T-helper 9 cell (primary cell): ENCODE measurements at places on chromosomes 2 and 18.

DNA sequence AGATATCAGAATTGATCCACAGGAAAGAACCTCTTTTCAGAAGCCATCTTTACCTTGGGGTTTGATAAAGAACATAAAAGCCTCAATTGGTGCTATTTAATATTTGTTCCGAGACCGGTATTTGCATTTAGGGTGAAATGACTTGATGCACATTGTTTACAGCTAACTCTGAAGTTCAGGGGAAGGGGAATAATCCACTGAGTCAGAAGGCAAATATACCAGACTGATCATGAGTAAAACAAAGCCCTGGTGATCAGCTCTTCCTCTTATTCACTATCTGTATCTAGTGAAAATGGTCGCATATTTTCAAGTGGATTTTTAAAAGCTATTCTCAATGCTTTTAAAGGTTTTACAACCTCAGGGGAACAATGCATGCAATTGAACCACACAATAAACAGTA lies 53.0 kb upstream of the ATP8B1 start:
- DNase-seq, result no peak

- DNase-seq, result no peak
Measured at GRCh38 chr2:37851428-37851827, 73.7 kb upstream of the RMDN2 start.

- no peak for DNase-seq
Measured at GRCh38 chr18:38297910-38298309, 732.3 kb upstream of the CELF4 start.

DNA sequence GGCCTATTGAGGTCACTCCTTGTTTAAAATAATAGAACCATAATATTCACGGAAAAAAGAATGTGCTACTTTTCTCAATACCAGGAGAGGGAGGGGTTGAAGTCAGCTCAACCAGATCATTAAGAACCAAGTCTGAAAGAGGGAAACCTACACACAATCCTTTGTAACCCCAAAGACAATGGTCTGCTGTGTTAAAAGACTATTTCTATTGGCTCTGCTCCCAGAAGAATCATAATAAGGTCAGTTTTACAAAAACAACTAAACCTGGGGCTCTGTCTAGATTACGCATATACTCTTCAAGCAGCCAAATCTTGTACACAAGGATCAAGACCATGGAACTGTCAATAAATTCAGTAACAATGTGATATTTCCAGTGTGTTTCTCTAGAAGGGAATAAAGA lies 177.2 kb upstream of the CRIM1 start:
- no peak for DNase-seq

DNA sequence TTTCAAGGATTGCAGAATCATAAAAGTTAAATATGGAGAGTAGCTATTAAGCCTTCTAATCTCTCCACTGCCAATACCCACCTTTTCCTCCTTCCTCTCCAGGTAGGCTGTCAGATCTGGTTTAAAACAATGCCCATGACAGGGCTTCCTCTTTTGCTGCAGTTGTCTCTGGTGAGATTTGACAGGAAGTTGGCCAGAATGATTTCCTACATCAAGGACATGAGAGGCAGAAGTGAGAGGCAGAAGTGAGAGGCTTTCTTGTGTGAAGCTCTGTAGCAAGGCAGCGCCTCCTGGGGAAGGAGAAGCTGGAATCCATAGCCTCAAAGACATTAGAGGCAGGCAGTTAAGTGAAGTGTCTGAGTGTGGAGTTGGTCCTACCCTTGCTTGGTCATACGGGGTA lies 385.7 kb downstream of the HRH4 start:
- DNase-seq, result no peak

- DNase-seq, result no peak
Measured at GRCh38 chr2:191682126-191682525, 4.2 kb downstream of the NABP1 start.

GRCh38 chr2:133993160-133993559 lies 260.7 kb upstream of the MGAT5 start:
- no peak for DNase-seq

DNA sequence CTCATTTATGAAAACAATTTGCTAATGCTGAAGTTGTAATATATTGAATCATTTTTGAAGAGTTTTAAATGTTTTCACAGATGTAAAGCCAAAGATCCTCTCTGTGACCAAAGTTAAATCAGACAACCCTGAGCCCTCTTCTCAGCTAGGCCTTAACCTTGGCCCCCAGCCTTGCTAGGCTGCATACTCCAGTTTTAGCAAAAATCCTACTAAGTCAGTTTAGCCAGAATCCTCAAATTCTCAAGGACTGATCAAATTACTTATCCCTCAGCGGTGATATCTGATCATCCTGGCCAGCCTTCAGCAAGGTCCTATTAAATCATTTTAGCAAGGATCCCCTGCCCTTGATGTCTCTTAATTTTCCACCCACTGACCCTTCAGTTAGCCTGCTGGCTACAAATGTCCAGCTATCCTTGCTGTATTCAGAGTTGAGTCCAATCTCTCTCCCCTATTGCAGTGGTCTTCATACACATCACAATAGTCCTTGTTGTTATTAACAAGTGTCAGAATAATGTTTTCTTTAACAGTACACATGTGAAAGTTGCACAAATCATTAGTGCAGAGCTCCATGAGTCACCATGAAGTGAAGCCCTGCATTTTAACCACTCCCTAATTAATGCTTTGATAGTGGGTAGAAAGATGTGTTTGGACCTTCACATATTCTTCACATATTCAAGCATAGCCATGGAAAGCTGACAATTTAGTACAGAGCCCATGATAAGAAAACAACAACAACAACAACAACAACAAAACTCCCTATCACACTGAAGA lies 206.4 kb downstream of the NBAS start:
- DNase-seq, result no peak

GRCh38 chr2:71423817-71424420 lies 29.4 kb upstream of the DYSF start:
- DNase-seq, result no peak

GRCh38 chr2:63740943-63741342 lies 100.8 kb upstream of the UGP2 start:
- DNase-seq, result no peak
